Lower leg skin (tissue), 4 donors: ENCODE measurements at places on chromosomes 4 and X.

DNA sequence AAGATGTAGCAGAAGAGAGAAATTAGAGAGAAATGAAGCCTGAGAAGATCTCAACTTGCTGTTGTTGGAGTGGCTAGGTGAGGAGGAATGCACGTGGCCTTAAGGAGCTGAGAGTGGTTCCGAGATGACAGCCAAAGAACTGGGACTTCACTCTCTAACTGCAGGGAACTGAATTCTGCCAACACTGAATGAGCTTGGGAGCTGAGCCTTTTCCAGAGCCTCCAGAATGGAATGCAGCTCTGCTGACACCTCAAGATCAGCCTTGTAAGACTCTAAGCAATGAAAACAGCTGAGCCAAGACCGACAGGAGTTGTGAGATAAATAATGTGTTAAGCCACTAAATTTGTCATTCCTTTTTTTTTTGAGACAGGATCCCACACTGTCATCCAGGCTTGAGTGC lies 73.0 kb downstream of the TLL1 start:
- no peak for DNase-seq

DNA sequence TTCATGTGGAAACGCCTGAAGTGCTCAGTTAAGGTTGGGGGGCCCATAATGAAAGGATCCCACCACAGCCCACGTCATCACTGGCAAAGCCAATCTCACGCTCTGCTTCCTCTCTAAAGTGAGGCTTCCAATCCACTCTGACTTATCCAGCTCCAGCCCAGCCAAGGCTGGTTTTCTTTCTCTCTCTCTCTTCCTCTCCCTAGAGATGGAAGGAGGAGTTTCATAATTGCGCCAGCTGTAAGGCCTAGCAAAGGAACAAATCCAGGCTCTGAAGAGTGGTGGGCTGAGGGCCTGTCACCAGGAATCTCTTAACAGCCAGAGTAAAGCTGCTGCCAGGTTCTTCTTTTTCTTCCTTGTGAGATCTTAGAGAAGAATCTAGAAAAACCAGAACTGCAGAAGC lies 20.7 kb upstream of the BCLAF3 start:
- no peak for DNase-seq

- no peak for DNase-seq
Measured at GRCh38 chrX:124256216-124256615, 76.2 kb upstream of the TEX13D start.

- DNase-seq, result no peak
Measured at GRCh38 chr4:67084783-67085182, 460.5 kb downstream of the CENPC start.

- DNase-seq, result no peak
Measured at GRCh38 chr4:1638873-1639272, 45.2 kb downstream of the FAM53A start.
